Caco-2 (cell line): ENCODE measurements at places on chromosomes 7 and 10.

DNA sequence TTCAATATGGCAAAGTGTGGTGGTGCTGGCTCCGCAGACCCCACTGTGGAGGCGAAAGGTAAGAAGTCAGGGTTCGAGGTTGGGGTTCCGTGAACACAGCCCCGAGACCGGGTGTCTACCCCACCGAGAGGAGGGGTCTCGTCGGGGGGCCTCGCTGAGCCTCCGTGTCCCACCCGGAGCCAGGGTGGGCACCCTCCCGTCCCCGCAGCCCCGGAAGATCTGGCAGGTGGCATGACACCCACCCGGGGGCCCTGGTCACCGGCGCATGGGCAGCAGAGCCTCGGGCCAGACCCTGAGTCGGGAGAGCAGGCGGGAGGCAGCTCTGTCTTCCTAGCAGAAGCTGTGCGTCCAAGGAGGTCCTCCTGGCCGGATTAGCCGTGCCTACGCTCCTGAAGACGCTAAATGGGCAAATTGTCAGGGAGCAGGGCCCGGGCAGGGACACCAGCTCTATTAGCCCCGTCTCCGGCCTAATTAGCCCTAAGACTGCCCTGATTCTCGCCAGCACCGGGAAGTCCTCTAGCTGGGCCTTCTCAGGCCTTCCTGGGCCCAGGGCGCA, 56.4 kb downstream of the UNCX start:
- no peak for DNase-seq

- no peak for DNase-seq
Measured at GRCh38 chr10:101222683-101223273, 6.5 kb downstream of the LBX1 start.

GRCh38 chr10:68158031-68158430, 48.7 kb downstream of the MYPN start:
- DNase-seq: no peak

GRCh38 chr7:28658381-28658780, 246.1 kb downstream of the CREB5 start:
- no peak for DNase-seq

- DNase-seq: no peak
Measured at GRCh38 chr7:150335108-150335773, 6.2 kb downstream of the RARRES2 start.

DNA sequence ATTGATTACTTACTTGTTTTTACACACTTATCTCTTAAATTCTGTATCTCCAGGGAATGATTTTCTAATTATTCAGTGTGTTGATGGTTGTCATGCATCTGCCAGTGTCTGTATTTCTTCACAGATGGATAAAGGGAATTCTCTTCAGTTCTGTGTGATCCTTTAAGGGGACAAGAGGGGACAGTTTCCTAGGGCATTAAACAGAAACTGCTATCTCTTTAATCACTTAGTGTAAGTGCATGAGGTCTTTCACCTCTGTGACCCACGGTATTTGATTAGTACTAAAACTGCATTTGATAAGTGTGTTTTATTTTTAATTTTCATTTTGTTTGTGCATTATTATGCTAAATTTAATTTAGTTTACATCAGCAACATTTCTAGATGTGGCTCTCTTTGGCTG, 26.6 kb upstream of the SEMA3D start:
- no peak for DNase-seq
